ENCODE measurements at places on chromosomes 2 and 18. TPM values are rescaled to one million over a fixed set of nuclear protein-coding genes. Genes with fewer than 3 reads are reported as not detected.

The SERPINB3 gene
- not detected for total RNA-seq

The ABCB11 gene
- total RNA-seq = not detected

The C2orf92 gene
- 0.35 TPM for total RNA-seq

The LOXHD1 gene
- not detected for total RNA-seq

The RGPD5 gene
- total RNA-seq = 2.6 TPM

The PLGLB2 gene
- total RNA-seq = not detected

The NOL4 gene
- not detected for total RNA-seq

Data from myometrial cell (primary cell).